ENCODE measurements at places on chromosomes 5 and 9.

DNA sequence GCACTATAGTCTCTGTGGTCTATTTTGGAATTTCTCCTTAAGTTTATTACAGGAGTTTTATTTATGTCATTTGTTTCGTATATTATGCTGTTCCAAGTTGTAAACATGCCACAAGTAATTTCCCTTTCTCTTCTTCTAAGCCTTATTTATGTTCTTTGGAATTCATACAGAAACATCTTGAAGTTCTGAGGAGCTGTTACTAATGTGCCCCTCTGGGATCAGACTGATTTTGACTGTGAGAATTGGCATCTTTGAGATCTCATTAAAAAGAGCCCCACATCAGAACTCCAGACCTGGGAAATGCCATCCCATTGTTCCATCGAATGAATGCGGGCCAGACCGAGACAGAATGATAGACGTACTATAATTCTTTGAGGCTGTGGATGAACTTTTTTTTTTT, 138.8 kb upstream of the CD180 start:
- no peak for DNase-seq

DNA sequence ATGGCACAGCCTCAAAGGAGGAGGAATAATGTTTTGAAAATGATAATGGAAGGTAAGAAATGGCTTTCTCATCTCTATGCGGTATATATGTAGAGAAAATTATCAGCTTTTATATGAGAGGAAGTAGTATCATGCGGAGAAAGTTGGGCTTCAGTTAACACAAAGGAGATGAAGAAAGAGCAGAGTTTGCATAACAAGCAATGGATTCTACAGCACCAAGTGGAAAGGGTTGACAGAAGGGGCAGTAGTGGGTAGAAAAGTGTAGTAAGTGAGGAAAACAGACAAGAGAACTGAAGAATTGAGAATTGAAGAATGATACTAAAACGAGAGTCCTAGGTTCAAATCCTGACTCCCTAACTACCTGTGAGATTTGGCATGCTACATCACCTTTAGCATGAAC, 51.0 kb downstream of the GNG10 start:
- DNase-seq = no peak

DNA sequence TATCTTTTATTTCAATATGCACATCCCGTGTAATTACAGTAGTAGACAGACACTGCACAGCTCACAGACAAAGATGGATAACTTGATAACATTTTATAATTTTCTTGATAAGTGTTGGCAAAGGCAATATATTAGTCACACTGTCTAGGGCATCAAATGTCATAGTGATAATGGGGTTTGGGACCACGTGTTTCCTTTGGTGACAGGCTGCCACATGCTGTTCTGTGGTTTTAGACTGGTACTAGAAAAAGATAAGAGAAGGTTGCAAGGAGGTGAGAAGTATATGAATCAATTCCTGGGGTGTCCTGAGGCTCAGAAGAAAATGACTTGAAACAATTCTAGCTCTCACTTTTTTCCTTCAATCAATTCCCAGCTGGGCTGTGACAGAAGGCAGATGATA, 258.8 kb upstream of the CHD1 start:
- DNase-seq = no peak

DNA sequence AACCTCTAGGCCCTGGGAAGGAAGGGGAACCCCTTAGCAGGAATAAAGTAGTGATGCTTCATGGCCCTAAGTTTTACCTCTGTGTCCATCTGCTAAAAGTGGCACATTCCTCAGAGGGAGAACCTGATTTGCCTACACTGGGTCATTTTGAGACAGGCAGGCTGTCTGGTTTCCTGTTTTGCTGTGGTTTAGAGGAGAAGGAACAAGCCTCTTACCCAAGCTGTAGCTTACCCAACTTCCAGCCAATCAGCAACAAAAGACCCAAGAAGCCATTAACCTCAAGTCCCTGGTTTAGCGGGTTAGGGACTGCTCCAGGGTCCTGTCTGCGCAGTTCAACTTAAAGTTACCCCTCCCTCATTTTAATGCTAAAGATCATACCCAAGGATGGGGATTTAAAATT, 411.0 kb downstream of the MAT2B start:
- DNase-seq = no peak

DNA sequence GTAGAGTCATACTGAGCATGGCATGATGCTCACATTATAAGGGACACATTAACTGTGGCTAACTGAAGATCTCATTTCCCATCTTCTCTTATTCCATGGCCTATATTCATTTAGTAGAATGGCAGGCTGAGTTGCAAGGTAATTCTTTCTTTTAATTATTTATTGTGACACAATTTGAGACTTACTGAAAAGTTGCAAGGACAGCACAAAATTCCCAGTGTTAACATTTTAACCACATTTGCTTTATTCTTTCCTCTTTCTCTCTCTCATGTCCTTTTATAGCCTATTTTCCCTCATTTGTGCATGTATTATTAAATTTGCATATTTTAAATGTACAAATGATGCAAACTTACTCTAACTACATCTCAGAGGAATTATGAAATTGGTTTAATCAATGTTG, 366.1 kb upstream of the RPS23 start:
- no peak for DNase-seq

- DNase-seq = no peak
These were observed 54.4 kb upstream of the HCN1 start for GRCh38 chr5:45750574-45750973.

DNA sequence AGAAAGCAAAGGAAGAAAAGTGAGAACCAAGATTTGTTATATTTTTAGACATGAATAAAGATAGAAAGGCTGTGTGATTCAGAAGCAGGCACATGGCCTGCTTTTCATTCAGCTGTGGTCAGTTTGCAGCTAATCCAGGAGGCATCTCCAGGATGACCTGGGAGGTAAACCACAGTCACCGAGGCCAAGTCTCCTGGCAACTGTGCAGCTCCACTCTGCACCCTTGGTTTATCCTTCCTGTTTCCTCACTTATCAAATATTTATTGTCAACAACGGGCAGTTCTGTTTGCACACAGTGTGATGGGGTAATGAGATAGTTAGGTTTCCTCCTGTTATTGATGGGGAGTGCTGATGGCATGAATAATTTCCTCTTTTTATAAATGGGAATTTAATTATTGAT, 243.0 kb downstream of the PSAT1 start:
- DNase-seq = no peak

GRCh38 chr5:21398511-21398910, 1410.5 kb upstream of the CDH18 start:
- no peak for DNase-seq

GRCh38 chr5:141155540-141156374, 5.9 kb downstream of the PCDHB6 start:
- DNase-seq = no peak

DNA sequence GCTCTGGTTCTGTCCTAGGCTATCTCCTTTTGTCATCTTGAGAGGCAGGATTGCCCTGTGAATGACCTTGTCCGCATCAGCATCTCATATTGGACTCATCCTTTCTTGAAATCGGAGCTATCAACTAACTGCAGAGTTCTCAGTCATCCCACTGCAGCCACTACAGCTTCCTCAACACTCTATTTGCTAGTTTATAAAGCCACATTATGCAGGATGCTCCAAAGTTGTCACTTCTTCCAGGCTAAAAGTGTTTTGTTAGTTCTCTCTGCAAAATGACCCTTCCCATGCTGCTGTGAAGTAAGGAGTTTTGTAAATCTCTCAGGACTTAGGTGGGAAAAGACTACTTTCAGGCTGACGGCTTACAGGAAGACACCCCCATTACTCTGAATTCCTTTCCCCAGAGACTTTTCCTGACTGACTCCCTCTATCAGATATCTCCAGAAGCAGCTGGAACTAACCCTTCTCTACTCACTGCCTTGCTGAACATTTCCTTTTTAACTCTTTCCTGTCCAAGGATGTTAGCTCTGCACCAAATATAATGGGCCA, 257.6 kb downstream of the NFIB start:
- DNase-seq = no peak
